Vagina (tissue), 2 donors: ENCODE measurements at places on chromosomes 4 and X.

- no peak for DNase-seq
Measured at GRCh38 chr4:56803471-56803870, 18.0 kb downstream of the SPINK2 start.

DNA sequence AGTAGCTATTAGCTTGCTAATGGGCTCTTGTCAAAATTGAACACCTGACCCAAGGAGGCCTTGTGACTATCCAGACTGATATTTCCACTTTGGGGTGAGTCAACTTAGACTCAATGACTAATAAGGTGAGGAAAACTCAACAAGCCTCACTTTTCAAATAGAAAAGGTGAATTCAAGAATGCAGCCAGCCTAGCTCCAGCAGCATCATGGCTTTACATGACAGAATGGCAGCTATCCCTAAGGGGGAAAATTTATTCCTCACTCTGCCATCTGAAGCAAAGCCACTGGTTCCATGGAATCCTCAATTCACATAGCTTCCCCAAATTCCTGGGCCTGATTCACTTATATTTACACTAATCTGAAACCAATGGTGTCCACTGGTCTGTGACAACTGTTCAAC is 29.1 kb upstream of the RAB9B start:
- no peak for DNase-seq

GRCh38 chr4:157242871-157243270 is 22.3 kb downstream of the GRIA2 start:
- DNase-seq: no peak

- DNase-seq: no peak
Measured at GRCh38 chr4:172105918-172106317, 292.7 kb downstream of the GALNTL6 start.

DNA sequence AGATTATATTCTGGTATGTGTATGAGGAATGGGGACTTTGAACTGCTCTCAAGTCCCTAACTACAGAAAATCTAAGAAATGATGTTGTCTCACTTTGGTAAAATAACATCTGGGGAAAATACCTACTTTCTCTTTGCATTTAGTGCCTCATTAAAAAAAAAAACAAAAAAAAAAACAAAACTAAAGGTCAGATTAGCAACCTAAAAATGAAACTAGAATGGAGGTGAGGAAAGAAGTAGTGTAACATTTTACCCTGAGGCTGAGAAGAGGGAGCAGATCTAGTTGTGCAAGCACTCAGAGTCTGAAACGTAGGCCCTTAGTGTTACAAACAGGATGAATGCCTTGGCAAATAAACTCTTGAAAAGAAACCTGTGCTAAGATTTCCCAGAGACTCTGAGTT is 56.0 kb downstream of the VGLL1 start:
- DNase-seq: no peak

GRCh38 chrX:15344106-15344505 is 8.8 kb upstream of the PIGA start:
- DNase-seq: no peak

GRCh38 chr4:41525129-41525528 is 12.8 kb upstream of the LIMCH1 start:
- no peak for DNase-seq

GRCh38 chr4:78656968-78657445 is 105.4 kb downstream of the ANXA3 start:
- DNase-seq: no peak

DNA sequence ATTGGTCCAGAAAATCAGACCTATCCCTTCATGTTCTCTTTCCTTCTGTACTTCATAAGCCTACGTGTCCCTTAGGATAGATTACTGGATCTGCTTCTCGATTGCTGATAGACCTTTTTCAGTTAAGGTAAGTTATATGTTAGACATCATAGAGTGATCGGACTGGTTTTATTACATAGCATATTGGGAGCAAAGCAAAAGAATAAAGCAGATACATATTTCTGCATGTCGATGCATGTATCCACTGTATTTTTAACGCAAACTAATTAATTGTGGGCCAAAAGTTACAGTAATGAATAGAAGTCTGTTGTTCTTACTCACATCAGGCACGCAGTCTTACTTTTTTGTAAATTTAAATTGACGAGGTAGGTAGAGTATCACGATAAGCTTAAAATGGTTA is 106.4 kb downstream of the SLIT2 start:
- no peak for DNase-seq

GRCh38 chr4:41213625-41214135 is 662 bp downstream of the APBB2 start:
- no peak for DNase-seq

DNA sequence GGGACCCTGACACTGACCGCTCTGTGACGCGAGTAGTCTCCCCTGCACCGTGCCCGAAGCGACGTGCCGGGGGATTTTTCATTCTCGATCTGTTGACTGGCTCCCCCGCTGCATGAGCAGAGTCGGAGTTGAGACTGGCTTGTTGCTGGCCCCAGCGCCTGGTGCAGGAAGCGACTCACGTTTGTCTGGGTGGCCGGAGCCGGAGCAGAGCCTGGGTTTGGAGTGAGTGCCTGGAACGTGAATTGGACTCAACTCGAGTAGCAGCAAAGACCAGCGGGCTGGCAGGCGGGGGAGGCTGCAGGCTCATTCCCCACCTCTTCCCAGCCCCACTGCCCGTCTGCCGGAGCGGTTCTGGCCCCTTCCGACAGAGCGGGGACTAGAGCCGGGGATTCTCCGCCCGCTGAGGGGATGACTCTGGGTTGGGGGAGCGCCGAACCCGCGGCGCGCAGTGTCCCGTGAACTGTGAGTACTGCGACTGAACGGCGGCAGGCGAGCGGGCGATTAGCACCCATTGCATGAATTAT is 554 bp downstream of the PCDH7 start:
- no peak for DNase-seq

DNA sequence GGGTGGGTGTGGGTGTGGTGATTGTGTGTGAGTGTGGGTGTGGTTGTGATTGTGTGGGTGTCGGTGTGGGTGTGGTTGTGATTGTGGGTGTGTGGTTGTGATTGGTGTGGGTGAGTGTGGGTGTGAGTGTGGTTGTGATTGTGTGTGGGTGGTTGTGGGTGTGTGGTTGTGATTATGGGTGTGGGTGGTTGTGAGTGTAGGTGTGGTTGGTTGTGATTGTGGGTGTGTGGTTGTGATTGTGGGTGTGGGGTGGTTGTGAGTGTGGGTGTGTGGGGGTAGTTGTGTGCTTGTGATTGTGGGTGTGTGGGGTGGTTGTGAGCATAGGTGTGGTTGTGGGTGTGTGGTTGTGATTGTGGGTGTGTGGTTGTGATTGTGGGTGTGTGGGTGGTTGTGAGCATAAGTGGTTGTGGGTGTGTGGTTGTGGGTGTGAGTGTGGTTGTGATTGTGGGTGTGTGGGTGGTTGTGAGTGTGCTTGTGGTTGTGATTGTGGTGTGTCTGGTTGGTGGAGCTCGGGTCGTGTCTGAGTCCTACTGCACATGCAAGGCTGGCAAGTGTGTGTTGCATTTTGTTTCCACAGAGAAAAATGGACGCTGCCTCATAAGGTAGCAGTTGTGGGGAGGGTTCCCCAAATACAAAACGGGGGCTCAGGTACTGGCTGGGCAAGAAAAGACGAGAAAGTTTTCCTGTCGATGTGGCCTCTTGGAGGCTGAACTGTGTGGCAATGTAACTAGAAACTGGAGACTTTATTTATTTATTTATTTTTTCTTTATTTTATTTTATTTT is 116.7 kb downstream of the UBE2K start:
- no peak for DNase-seq

GRCh38 chr4:635851-636627 is 10.7 kb downstream of the PDE6B start:
- DNase-seq: no peak

DNA sequence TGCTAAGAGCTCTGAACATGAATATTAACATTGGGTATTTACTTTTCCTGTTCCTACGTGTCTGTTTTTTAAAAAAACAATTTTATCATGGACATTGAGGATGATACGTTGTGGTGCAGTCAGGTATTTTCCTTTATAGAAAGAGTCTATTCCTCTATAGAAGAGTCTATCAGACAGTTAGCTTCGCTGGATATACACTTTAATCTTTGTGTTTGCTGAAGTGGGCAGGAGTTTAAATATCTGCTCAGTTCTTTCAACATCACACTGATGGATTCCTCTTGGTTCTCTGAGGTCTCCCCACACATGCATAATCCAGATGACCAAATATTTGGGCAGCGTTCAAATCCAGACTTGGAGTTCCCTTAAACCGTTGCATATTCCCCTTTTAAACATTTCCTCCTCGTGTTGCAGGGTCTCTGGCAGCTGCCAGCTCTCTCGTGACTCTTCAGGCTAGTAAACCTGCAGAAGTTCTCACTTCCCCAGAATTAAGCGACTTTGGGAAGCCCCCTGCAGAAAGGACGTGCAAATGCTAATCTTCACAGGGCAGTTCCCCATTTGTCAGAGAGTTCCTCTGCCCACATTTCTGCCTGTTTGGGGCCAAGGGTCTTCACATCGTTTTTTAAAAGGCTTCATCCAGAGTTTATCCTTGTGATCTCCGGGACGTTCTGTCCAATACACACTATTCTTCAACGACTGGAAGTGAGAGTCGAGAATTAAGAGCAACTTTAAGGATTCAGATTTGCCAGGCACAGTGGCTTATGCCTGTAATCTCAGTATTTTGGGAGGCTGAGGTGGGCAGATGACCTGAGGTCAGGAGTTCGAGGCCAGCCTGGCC is 20.5 kb upstream of the DHRSX start:
- DNase-seq: no peak

- no peak for DNase-seq
Measured at GRCh38 chrX:44698357-44698756, 145.5 kb upstream of the DUSP21 start.

DNA sequence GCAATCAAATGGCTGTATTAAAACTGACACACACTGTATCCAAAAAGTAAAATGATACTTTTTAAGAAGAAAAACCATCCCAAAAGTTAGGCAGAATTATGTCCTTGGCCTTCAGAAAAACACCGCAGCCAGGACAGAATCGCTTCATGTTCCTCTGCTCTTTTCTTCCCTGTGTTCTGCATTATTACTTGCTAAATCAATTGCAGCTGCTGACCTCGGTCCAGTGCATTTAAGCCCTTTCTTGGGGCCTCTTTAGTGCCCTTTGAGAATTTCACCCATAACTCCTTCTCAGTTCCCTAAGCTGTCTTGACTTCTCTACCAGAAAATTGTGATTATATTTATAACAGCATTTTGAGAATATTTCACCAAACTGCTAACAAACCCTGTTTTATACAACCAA is 696.9 kb downstream of the PCDH7 start:
- DNase-seq: no peak

- no peak for DNase-seq
Measured at GRCh38 chr4:149911354-149911753, 95.7 kb upstream of the IQCM start.

- no peak for DNase-seq
Measured at GRCh38 chr4:20464381-20464780, 212.7 kb downstream of the SLIT2 start.

- no peak for DNase-seq
Measured at GRCh38 chr4:1367230-1367935, 20.4 kb downstream of the UVSSA start.

DNA sequence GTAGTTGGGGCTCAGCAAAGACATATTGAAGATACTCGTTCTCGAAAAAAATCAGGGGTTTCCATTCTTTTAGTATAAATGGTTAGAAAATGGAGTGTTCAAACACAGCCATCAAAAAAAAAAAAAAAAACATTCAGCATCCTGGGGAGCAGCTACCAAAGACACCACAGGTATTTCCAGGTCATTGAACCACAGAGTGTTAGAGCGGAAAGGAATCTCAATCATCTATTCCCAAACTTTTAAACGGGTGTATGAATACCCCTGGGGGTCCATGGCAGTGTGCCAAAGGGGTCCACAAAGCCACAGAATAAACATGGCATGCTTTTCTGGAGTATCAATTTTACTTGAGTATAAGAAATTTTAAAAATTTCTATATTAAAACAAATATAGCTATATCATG is 6.9 kb upstream of the FGF16 start:
- DNase-seq: no peak

- DNase-seq: no peak
Measured at GRCh38 chr4:56691425-56691824, 10.3 kb upstream of the HOPX start.

DNA sequence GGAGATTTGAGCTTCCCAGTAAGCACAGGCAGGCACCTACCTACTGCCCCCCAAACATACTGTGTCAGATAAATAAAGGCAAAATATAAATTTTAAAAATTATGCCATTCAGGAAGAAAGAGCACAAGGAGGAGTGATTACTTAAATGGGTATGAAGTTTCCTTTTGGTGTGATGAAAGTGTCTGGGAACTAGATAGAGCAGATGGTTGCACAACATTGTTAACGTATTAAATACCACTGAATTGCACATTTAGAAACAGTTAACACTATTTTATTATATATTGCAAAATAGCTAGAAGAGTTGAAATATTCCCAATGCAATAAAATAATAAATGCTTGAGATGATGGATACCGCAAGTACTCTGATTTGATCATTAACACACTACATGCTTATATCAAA is 374.7 kb upstream of the FGF13 start:
- DNase-seq: no peak

GRCh38 chr4:177555007-177555574 is 112.9 kb upstream of the AGA start:
- no peak for DNase-seq

DNA sequence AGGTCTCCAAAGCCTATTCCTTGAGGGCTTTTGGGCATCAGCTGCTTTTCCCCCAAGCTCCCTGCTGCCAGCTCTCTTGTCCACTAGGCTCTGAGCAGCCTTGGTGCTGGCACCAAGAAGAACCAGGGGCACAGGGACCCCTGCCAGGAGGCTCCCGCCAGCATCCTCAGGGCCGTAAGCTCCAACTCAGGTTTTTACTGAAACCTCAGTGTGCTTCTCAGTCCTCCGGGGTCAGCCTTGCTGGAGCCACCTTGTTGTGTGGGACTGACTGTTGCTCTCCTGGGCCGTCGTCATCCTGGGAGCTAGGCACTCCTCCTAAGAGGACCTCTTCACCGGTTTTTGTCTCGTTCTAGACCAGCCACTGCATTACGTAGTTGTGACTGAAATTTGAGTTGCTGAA is 38.9 kb downstream of the NOP14 start:
- DNase-seq: no peak

- no peak for DNase-seq
Measured at GRCh38 chr4:85580489-85580888, 105.5 kb downstream of the ARHGAP24 start.

- DNase-seq: no peak
Measured at GRCh38 chrX:115491766-115492165, 69.2 kb upstream of the PLS3 start.

- DNase-seq: no peak
Measured at GRCh38 chr4:184320631-184321030, 103.0 kb upstream of the ENPP6 start.

- DNase-seq: no peak
Measured at GRCh38 chrX:72687396-72687795, 26.7 kb downstream of the PHKA1 start.

- DNase-seq: no peak
Measured at GRCh38 chr4:128394778-128395177, 107.2 kb upstream of the PGRMC2 start.

- no peak for DNase-seq
Measured at GRCh38 chr4:133823177-133823576, 378.4 kb downstream of the PABPC4L start.

GRCh38 chr4:145531859-145532258 is 50.2 kb downstream of the SMAD1 start:
- no peak for DNase-seq
